Thoracic aorta (tissue), 2 donors: ENCODE measurements at places on chromosomes 1 and 21.

DNA sequence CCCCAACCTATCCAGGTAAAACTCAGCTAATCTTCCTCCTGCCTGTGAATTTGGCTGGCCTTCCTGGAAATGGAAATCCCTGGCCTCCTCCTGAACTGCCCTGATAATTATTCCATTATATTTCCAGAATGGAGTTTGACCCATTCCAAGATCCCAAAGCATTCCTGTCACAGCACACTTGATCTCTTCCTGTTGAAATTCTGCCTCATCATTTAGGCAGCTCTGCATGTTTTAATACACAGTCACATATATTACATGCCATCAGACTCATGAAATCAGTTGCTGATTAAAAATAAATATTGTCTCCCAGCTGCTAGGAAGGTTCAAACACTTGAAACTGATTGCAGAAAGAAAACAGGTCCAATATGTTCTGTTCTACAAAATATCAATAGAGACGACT is 148.2 kb upstream of the PALMD start:
- DNase-seq = no peak

DNA sequence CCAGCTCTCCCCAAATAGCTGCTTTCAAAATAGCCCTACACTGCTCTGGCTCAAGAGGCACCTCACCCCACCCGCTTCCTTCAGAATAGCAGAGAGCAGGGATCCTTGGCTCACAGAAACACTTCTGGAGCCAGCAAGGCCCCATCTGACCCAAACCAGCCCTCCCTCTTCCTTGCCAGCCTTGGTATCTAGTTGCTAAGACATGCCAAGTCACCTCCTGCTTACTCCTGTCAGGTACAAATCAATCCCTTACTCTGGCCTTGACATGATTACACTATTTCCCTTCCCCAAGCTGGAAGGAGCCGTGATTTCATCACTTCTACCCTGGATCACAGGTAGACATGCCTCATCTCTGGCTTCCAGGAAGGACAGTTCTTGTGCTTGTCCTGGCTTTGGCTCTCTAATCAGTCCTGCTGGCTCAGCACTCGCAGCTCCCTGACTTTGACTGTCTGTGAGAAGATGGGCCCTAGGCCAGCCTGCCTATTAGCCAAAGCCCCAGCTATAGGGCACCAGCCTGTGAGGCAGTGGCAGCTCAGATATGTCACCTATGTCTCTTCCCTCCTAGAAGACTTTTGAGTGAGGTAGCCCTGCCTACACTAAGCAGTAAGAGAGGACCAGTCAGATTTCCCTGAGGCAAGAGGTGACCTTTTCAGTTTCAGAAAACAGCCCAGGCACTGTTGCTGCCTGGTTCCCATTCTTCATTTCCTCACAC is 8.9 kb upstream of the MUTYH start:
- no peak for DNase-seq

GRCh38 chr1:50570066-50570468 is 146.8 kb upstream of the DMRTA2 start:
- no peak for DNase-seq

DNA sequence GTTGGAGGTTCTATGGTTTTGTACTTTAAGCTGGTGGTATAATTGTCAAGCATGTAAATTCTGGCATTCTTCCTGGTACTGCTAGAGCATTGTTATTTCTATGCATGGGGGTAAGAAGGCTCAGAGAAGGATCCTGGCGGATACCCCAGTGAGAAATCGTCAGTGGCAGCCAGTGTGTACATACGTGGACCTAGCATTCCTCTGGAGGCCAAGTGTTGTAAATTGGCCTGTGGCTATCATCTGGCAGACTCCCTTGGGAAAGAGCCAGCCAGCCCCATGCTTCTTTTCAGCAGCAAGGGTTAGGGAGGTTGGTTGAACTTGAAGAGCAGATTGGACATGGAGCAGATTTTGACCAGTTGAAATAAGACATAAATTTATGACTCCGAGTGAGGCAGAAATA is 5.2 kb upstream of the AGO3 start:
- no peak for DNase-seq

DNA sequence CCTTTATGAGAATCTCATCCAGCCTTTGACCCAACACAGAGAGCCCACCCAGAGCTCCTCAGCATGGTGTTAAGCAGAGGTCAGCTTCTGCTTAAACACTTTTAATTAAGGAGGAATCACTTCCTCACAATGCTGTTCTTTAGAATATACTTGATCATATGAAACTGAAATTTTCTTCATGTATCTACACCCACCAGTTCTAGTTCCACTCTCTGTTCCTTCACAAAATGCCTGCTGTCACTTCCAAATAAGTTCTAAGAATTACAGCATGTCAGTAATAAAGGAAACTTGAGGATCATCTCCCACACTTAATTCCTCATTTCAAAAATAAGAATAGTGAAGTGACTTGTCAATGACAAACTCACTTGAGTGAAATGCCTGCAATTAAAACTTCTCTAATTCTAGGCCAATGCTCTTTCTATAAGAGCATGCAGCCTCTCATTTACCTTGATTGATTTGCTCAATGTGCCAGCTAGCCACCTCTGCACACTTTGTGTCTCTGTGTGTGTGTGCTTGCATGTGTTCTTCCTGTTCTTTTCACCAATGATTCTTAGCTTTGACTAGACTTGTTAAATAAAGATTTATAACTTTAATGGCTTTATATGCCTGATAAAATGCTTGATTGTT is 356.3 kb downstream of the PLPP3 start:
- no peak for DNase-seq

DNA sequence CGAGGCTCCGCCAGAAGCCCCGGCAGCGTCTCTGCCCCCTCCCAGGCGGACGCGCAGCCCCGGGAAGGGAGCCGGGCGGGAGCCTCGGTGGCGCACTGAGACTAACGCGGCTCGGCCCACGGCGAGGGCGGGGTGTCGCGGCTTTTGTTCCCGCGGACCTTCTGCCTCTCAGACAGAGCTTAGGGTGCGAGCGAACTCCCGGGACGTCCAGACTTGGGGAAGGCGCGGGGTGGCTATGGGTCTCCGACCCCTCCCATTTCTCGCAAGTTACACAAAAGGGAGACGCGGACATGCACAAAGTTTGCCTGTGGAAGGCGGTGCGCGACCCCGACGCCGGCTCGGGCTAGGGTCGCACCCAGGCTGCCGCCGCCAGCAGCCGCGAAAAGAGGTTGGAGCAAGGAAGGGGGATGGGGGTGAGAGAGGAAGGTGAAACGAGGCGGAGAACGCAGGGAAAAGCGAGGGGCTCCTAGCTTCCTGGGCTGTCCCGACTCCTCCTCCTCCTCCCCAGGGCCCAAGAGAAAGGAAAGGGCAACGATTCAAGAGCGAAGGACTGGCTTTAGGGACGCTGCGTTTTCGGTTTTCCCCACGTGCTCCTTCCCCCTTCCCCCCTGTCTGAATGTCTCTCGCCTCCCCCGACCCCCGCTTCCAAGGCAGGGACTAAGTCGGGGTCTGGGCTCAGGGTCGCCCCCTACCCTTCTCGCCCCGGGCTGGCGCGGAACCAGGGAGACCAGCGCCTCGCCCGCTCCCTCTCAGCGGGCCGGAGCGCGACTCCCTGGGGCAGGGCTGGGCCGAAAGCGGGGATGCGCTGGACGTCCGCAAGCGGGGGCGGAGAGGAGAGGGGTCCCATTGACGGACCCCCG is 729 bp downstream of the APP start:
- no peak for DNase-seq

- no peak for DNase-seq
These were observed 142.5 kb downstream of the RERE start for GRCh38 chr1:8674912-8675311.

DNA sequence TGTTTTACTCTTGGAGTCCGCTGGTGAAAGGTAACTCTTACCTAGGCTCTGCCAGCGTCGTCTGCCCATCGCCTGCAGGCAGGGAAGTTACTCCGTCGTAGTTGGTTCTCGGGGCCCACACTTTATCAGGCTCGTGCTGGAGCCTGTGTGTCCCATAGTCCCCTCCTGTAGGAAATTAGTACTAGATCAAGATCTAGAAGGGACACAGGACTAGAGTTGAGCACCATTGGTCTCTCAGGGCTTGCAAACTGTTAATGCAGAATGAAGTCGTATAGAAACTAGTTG is 940 bp downstream of the SRRM1 start:
- no peak for DNase-seq

DNA sequence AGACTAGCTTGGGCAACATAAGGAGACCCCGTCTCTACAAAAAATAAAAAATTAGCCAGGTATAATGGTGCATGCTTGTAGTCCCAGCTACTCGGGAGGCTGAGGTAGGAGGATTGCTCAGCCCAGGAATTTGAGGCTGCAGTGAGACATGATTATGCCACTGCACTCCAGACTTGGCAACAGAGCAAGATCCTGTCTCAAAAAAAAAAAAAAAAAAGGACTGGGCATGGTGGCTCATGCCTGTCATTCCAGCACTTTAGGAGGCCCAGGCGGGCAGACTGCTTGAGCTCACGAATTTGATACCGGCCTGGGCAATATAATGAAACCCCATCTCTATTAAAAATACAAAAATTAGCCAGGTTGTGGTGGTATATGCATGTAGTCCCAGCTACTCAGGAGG is 47.3 kb upstream of the BCL10 start:
- DNase-seq = no peak

- DNase-seq = no peak
These were observed 105.6 kb downstream of the ERG start for GRCh38 chr21:38392661-38393060.

GRCh38 chr1:232012773-232013386 is 386.3 kb downstream of the DISC1 start:
- no peak for DNase-seq

DNA sequence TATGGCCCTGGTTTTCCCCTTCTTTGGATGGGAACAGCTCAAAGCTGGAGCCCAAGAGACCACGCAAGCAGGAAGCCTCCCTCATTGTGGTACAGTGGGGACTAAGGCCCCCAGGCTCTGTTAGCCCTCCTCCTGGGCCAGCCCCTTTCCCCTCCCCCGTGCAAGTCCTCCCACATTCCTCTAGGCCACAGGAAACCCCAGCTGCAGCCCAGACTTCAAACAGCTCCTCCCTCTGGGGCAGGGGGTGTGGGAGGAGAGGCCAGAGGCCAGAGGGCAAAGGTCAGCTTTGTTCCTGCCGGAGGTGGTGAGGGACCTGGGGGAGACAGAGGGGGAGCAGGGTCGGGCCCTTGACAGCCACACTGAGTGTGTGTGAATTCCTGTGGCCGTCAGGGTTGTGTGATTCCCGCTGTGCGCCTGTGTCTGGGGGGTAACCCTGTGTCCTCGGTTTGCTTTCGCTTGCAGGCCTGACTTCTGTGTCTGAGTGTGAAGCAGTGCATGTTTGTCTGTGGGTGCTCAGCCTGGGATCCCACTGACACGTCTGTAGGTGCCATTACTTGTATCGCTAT is 3.4 kb upstream of the AHDC1 start:
- DNase-seq = no peak

- DNase-seq = no peak
These were observed 64.6 kb upstream of the GJB5 start for GRCh38 chr1:34690269-34690668.

GRCh38 chr1:167052389-167052788 is 37.8 kb downstream of the GPA33 start:
- DNase-seq = no peak

DNA sequence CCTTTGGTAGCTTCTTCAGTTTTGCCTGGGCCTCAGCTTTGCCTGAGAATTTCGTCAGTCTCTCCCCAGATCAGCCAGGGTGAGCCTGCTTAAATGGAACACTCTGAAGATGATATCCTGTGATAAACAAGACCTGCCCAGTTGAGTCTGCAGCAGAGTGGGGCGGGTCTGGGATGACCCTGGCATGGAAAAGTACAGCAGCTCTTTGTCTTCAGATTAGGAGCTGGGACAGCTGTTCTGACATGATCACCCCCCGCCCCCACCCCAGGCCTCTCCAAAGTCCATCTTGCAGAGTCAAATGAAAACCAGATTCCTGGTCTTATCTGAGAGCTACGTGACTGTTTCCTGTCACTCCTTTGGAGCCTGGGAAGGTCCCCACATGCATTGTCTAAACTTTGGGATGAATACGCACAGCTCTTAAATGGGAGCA is 2.2 kb upstream of the TMEM51 start:
- no peak for DNase-seq

DNA sequence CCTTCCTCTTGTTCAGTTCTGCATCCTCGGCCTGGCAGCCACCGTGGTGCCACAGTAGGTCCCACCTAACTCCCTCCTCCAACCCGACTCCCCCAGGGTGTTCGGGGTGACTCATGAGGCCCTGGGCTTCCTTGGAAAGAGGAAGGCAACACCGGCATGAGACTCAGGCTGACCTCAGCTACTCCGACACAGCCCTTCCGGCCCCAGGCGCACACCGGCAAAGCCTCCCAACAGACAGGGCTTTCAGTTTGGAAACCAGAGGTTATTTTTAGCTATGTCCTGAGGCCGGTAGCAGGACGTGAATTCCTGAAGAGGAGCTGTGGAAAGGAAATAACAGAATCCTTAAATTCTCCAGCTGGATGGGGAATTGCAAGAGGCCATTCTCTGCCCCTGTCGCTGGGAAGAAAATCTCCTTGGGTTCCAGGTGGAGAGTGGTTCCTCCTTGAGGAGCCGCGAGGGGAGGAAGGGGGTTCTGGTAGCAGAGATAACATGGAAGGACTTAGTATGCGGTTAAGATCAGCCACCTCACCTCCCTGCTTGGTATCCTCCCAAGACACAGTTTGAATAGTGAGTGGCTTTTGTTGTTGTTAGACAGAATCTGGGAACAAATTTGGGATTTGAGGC is 24.4 kb downstream of the PLXNA2 start:
- no peak for DNase-seq

- DNase-seq = no peak
These were observed 10.2 kb upstream of the PTGFRN start for GRCh38 chr1:116899529-116899928.

- DNase-seq = no peak
These were observed 19.8 kb downstream of the ERRFI1 start for GRCh38 chr1:8006037-8006963.

DNA sequence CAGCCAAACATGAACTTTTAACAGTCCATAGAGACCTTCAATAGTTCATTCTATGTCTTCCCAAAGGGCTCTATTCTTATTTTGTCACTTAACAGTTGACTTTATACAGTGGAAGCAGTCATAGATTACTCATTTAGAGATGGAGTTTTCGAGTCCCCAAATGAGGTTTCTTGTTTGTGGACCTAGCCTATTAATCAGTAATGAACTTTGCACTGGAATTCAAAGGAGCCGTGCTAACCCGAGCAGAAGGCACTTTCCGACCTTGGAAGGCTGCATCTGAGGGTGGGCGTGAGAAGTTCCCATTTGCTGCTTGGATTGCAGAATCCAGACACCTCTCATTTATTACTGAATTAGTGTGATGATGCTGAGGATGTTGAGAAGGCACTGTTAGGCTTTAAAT is 46.4 kb downstream of the TTC39A start:
- DNase-seq = no peak

DNA sequence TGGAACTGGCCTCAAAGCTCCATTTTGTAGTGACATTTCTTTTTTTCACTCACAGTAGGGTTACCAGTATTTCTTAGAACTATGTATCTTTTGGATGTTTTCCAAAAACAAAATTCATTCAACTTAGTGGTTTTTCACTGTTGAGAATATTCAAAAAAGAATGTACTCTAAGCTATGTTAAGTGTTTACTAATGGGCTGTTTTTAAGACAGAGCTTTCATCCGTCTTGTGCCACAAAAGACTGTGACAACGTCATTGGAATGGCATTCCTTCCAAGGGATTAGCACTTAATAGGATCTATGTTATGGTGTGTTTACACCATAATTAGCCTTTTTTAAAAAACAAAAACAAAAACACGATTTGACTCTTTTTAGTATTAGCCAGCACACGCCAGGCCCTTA is 66.8 kb downstream of the TTC3 start:
- DNase-seq = no peak
